ENCODE measurements at places on chromosomes 1 and 21.
A peak's percentile ranks its signal among the peaks of the same experiment; 100 is the strongest.

GRCh38 chr1:68551459-68551858, 54.6 kb upstream of the DEPDC1 start:
- DNase-seq, result no peak

- no peak for DNase-seq
Measured at GRCh38 chr1:217668351-217668940, 37.3 kb downstream of the SPATA17 start.

DNA sequence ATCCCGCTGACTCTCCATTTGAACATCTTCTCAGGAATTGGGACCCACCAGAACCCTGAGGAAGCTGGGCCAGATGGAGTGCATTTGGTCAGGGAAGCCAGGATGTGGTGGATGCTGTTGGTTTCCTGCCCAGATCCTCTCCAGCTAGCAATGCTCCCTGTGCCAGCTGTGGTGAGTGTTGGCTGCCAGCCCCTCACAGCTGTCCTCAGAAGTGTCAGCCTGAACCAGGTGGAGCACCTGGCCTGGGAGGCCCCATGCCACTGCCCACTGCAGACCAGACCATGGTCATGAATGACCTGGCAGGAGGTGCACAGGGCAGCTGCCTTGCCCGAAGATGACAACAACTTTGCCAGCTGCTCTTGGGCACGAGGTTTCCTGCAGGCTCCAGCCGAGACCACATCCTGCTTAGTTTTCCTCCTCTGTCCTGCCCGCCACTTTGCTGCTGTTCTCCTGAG, 54.4 kb downstream of the PRSS38 start:
- no peak for DNase-seq

DNA sequence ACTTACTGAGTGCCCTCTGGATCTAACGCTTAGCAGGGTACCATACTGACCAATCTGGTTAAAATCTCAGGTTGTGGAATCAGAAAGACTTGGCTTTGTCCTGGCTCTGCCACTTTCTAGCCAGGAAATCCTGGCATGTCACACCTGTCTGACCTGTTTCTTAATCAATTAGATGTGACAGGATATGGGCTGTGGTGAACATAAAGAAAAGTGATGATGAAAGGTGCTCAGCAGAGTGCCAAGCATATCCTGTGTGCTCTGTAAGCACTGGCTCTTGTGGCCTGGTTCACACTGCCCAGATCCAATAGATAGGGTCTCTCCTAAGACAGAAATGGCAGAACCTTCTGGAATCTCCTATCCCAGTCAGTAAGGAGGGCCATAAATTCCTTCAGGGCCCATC, 53.9 kb downstream of the PHC2 start:
- DNase-seq, result no peak

GRCh38 chr1:161738627-161739287, 10.8 kb upstream of the DUSP12 start:
- peak; percentile 87 for DNase-seq

GRCh38 chr1:231534703-231535159, 6.3 kb downstream of the TSNAX start:
- DNase-seq, result no peak

DNA sequence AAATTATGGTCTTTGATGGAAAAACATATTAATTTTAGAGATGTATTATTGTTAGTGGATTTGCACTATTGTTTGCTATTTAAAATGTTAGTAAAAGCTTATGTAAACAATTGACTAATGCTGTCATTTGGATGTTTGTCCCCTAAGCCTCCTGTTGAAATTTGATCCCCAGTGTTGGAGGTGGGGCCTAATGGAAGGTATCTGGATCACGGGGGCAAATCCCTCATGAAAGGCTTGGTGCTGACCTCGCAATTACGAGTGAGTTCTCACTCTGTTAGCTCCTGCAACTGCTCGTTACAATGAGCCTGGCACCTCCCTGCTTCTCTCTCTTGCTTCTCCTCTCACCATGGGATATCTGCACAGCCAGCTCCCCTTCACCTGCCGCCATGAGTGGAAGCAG, 14.3 kb downstream of the TMEM35B start:
- no peak for DNase-seq

DNA sequence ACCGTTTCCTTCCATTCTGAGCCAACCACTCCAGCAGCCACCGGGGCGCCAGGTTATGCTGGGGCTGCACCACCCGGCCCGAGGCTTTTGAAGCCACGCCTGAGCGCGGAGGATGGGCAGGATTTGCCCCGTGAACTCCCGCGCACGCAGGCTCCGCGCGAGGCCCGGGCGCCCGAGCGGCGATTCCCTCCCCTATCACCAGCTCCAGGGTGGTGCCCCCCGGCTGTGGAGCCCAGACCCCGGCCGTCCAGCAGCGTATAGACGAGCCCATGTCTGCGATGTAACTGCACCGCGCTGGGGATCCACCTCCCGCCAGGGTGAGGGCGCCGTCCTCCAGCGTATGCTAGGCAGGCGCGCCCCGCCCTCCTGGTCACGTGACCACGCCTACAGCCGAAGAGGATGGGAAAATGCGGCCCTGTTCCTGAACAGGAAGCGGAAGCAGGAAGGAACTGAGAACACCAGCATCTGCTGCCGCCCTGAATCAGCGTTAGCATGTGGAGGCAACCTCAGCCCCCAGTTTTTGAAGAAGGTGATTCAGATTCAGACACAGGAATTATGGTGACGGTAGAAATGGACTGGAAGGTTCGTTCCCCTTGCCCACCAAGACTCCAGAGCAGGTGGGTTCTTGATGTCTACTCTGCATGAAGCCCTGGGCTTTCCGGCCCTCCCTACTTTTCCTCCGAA, 46.0 kb downstream of the VPS26C start:
- peak; percentile 92 for DNase-seq

DNA sequence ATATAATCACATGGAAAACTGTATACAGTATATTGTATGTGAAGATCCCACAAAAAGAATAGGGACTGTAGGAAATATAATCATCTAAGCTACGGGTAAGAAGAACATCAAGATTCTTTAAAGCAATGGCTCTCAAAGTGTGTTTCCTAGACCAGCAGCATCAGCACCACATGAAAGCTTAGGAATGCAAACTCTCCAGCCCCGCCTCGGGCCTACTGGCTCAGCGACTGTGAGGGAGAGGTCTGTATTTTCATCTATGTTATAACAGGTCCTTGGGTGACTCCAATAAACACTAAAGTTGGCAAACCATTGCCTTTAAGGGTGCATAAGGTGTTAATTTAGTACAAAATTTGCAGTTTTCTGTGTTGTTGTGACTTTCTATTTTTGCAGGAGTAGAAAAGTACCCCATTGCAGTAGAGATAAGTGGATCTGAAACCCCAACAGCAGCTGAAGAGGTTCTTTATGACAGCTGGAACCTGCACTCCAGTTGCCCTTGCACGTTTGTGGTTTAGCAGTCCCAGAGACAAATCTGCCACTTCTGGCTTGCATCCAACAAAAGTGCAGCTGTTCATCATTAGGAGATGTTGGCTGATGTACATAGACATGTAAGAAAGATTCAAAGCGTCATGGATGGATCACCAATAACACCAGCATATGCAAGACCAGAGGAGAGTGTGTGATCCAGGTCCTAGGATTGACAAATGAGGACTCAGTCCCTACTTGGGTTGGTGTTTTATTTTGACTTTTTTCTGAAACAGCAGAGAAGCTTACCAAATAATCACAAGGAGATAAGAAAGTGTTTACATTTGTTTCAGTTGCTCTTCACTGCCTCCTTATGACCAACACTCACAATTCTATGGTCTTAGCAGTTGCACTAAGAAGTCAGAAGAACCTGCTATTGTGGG, 15.9 kb upstream of the IFNAR1 start:
- DNase-seq, result no peak

DNA sequence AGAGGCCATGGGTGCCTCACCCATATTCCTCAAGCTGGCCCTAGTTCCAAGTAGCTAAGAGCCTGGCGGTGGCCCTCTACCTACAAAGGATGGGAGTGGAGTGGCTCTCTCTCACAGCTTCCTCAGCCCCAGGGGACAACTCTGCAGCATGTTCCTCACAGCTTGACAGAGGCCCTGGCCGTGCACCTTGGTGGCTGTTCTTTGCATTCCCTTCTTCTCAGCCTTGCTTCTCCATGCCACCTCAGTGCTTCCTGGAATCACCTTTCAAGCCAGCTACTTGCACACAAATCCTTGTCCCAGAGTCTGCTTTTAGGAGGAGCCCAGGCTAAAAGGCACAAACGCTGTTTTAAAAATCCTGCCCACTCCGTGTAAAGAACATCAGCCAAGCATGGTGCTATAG, 69.0 kb upstream of the DIRAS3 start:
- no peak for DNase-seq

DNA sequence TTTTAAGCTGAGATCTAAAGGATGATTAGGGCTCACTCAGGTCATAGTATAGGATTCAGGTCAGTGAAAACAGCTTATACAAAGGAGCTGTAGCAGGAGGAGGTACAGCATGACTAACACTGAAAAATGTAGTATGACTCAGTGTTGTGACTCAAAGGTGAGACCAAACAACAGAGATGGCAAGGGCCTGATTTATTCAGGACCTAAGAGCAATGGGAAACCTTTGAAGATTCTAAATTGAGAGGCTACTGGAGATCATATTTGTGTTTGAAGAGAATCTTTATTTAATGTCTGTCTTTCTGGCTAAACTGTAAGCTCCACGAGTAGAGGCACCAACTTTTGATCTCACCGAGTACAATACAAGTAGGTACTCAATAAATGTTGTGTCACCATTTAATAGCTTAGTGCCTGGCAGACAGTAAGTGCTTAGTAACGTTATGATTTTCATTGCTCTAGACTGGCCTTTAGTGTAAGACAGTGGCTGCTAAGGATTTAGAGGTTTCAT, 43.5 kb downstream of the PRKAA2 start:
- DNase-seq, result peak; percentile 88

- no peak for DNase-seq
Measured at GRCh38 chr1:6424619-6425593, at the start of gene ESPN. Gene ESPN, plus strand, starts transcription at chr1:6424776. Its CDS starts 180 bp downstream, at chr1:6424956.

DNA sequence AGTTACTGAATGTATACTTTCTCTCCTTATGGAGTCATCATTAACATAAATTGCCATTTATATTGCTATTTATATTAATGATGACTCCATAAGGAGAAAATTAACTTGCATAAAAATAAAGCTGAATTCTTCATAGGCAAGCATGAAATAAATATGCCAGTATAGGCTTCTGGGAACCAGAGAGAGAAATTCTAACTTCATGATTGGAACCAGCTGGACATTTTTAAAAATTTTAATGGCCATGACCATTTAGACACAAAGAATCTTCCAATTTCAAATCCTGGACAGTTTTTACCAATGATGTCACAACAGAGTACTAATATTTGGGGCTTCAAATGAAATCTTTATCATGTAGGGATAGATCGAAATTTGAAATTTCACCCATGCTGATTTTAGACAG, 268.7 kb downstream of the PTGER3 start:
- no peak for DNase-seq

GRCh38 chr1:63915121-63915520, 141.3 kb downstream of the ROR1 start:
- no peak for DNase-seq

- DNase-seq, result peak; percentile 40
Measured at GRCh38 chr1:75745276-75745675, 20.8 kb downstream of the ACADM start.

GRCh38 chr1:161342821-161343220, 24.9 kb downstream of the CFAP126 start:
- no peak for DNase-seq

- DNase-seq, result no peak
Measured at GRCh38 chr1:204645251-204645650, 40.3 kb downstream of the LRRN2 start.

DNA sequence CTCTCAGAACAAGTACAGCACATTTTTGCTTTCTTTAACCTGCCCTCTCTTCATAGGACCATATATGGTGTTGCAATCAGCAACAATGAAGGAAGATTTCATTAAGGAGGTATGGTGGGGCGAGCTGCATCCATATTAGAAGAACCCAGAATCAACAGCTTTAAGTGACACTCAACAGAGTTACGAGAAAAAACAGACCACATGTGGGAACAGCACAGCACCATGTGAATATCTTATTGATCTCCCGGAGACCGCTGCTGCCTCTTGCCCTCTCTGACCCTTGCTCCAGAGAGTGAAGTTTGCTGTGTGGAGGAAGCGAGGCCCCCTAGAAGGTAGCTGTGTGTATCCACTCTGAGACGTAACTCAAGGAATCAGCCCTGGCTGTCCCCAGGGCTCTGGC, 12.9 kb downstream of the RAB42 start:
- no peak for DNase-seq

GRCh38 chr1:42660907-42661500, 2.8 kb downstream of the PPIH start:
- DNase-seq, result no peak

GRCh38 chr1:87826681-87827251, 498.1 kb downstream of the LMO4 start:
- DNase-seq, result peak; percentile 14

DNA sequence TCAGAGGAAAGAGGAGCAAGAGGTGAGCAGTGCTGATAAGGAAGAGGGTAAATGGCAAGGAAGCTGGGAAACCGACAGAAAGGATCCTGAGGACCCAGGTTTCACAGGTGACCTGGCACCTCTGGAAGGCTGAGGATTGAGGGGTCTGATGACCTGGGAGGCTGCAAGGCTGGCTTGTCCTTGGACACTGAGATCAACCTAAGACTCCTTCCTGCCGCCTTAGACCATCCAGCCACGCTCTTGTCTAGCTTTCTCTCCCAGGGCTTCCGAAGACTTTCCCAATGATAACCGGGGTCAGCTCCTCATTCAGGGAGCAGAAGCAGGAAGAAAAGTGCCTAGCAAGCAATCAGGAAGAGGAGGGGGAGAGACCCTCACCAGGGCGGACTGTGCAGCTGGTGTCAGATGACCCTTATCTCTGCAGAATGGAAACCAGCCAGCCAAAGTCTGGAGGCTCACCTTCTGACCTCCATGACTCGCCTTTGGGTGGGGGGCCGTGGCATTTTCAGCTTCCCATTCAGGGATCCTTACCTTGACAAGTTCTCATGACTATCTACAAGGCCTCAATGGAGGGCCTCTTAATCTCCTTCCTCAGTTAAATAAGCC, 77.7 kb downstream of the CAPZB start:
- no peak for DNase-seq

DNA sequence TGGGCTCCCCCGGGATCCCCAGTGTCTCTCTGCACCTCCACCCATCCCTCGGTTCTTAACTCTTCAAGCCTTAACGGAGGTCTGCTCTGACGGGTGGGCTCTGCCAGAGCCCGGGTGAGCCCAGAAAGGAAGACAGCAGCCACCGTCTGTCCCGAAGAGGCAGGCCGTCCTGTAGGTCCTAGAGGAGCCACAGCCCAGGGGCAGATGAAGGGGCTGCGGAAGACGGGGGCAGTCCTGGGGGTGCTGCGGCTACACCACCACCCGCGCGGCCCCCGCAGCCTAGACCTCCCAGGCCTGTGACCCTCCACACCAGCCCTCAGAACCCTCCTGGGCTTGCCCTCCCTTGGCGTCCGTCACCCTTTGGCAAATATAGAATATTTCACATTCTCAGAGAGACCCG, 71.0 kb downstream of the UMODL1 start:
- DNase-seq, result no peak

- DNase-seq, result no peak
Measured at GRCh38 chr1:221363039-221363438, 378.9 kb downstream of the DUSP10 start.

DNA sequence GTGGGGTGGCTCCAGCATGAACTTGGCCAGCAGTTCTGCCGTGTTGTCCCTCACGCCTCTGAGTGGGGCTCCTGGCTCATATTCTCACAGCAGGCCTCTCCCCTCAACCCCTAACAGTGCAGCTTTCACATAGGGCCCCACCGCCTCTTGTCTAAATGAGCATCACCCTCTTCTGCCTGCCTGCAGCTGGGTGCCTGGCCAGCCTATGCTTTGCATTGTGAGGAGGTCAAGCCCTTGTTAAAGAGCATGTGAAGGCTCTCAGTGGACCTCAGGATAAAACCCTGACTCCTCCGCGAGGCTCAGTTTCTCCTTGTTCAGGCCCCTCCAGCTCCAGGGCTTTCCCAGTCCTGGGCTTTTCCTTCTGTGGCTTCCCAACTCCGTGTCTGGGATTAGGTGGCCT, 34.8 kb downstream of the CRYAA start:
- DNase-seq, result no peak
